ENCODE measurements at places on chromosomes 6 and 20. TPM values are rescaled to one million over a fixed set of nuclear protein-coding genes. Genes with fewer than 3 reads are reported as not detected.

DNA sequence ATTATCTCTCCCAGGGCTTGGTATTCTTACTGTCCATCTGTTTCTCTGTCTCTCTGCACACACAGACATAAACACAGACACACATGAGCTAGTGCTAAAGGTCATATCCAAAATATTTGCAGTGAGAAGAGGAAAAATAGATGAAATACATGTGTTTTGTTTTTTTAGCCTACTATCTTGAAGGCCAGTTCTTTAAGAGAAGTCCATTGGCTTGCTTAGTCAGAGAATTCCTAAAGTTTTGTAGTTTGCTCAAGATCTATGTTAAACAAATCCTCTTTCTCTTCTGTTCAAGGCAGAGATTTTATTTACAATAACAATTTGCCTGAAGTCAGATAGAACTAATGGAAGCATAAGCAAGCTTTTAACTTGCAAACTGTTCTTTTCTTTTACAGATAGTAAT, 120.0 kb upstream of the AKIRIN2 start:
- DNase-seq = no peak

- DNase-seq = no peak
Observed at GRCh38 chr6:121247386-121247785, 86.9 kb downstream of the TBC1D32 start.

GRCh38 chr20:23039885-23040508, 4.9 kb downstream of the SSTR4 start:
- no peak for DNase-seq

GRCh38 chr6:155039618-155040017, 44.5 kb downstream of the TIAM2 start:
- no peak for DNase-seq

DNA sequence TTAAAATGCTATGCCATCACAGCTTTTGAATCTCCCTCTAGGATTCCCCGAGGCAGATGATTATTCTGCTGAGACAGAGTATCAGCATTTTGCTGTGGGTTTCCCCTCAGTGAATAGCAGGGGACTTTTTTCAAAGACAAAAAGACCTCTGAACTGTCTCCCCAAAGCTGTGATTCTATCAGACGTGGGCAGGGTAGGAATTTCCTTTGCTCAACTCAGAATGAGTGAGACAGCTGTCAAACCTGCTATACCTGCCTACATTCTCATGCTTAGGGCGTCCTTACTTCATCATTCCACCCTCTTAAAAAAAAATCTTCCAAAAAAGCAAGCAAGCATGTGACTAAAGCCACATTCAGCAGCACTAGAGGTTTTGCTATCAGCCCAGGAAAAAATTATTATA, 147.6 kb upstream of the FAM83B start:
- DNase-seq = no peak

DNA sequence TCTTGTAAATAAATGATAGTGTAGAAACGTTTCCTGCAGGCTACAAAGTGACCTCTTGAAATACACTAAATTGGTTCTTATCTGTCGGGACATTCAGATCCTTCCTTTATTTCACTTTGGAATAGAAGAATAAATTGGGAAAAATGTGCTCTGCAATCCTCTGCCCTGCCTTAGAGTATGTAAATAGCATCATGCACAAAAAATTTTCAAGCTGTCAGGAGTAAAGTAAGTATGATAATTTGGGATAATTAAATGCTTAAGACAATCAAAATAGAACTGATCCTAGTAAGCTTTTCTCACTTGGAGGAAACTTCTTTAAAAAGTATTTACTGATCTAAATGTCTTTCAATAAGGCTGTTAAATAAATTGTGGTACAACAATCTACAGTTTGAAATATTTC, 3.1 kb upstream of the TPBG start:
- no peak for DNase-seq

Gene C6orf58
- polyA plus RNA-seq = not detected

Gene OR12D3
- polyA plus RNA-seq = not detected
